Iris pigment epithelial cell (primary cell): ENCODE measurements at places on chromosomes 4 and X.

GRCh38 chr4:173125216-173125812, 43.3 kb upstream of the GALNT7 start:
- DNase-seq = peak; percentile 9

GRCh38 chr4:163911891-163912290, 417.4 kb downstream of the TMA16 start:
- DNase-seq = peak; percentile 1

DNA sequence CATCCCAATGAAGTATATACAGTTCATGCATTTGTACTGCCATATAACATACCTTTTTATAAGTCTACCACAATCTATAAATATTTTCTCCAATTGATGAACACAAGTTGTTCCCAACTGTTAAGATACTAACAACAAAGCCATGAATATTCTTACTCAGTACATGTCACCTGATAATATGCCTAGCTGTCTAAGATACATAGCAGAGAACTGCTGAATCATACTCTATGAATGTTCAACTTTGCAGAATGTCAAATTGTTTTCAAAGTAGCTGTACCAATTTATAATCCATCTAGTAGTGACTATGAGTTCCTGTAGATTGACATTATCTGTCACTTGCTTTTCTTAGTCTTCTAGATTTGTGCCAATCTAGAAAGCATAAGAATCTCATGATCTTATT, 84.9 kb downstream of the RAB28 start:
- peak; percentile 71 for DNase-seq

DNA sequence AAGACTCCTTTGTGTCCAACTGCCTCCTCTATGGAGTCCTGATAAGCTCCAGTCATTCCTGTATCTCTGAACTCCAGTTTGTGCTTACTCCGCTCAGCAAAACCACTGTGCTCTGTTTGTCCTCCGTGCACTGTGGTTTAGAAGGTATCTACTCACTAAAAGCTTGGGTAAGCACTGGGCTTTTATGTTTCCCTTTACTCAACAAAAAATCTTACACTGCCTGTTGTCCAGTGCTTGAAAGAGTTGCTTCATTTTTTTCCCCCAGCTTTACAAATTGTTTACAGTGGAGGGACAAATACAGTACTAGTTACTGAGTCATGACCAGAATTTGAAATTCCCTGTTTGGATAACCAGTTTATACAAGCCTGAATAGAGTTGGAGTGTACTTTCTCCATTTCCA, 545.3 kb upstream of the FAT1 start:
- peak; percentile 64 for DNase-seq

DNA sequence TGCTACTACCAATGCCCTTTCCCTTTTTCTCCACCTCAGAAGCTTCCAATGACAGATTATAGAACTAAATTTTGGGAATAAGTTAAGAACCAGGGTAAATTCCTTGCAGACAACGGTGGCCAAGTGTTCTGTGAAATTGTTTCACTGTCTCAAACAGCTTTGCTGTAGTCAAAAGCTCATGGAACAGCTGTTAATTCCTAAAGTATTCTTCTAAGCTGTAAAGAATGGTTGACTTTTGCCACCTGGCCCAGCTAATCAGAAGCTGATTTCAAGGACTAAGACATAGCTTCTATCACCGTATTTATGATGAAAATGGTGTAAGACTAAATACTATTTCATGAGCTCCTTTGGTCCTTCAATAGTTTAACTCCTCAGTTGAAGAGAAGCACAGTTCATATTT, 297.5 kb downstream of the IL1RAPL2 start:
- DNase-seq = no peak

GRCh38 chr4:76998251-76998901, 48.8 kb downstream of the SEPTIN11 start:
- DNase-seq = peak; percentile 69

DNA sequence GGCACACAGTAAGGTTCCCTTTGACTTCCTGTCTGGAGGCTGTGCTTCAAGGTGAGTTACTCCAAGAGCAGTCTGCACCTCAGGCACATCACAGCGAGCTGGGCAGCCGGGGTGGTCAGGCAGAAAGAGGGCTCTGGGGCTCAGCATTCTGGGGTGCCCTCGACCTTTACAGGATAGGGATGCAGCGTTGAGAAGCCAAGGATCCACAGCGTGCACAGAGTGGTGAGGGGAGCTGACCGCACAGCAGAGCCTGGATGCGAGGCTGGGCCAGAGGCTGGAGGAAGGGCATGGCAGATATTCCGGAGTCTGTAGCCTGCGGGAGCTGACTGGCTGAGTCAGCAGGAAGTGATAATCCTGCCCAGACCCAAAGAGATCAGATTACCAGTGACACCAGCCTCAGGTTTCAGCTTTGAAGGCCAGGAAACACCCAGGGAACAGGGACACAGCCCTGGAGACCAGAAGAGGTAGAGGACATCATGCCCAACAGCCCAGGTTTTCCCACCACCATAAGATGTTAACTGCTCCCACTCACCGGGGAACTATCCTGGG, 38.4 kb upstream of the PDLIM3 start:
- peak; percentile 93 for DNase-seq

DNA sequence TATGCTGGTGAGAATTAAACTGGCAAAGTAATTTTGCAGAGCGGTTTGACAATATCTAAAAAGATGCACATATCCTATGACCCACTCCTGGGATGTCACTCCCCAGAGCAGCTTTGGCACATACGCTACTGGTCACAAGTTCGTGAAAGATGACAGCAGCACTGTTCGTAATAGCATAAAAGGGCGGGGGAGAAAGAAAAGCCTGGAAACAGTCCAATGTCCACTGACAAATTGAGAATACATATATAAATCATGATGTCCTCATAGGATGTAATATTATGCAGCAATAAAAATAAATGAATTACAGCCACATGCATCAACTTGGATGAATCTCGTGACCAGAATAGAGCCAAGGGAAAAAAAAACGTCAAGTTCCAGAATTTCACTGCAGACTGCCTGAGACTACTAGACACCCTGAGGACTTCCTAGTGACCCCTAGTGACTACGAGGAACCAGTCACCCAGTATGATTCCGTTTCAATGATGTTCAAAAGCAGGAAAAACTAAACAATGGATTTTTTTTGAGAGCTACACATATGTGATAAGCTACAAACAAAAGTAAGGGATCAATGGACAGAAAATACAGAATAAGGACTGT, 1.8 kb downstream of the PCSK1N start:
- DNase-seq = no peak

GRCh38 chr4:128332081-128332480, 44.5 kb upstream of the PGRMC2 start:
- DNase-seq = no peak

DNA sequence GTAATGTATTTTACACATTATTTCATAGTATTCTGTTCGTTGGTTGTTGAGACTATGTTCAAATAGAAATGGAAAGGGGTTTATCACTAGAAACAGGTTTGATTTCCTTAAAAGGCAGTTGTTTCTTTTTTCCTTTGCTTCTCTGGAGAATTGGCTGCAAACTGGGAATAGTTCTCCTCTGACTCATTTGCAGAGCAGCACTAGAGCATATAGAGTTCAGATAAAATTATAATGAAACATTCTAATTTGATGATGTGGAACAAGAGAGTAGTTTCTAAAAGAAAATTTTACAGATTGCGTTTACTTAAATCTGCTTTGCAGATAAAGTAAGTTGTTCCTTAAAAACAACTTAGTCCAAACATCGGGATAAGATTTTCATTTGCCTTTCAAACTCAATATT, 29.7 kb downstream of the SYNPO2 start:
- DNase-seq = peak; percentile 92

GRCh38 chr4:106691749-106692148, 323.2 kb upstream of the GIMD1 start:
- no peak for DNase-seq

DNA sequence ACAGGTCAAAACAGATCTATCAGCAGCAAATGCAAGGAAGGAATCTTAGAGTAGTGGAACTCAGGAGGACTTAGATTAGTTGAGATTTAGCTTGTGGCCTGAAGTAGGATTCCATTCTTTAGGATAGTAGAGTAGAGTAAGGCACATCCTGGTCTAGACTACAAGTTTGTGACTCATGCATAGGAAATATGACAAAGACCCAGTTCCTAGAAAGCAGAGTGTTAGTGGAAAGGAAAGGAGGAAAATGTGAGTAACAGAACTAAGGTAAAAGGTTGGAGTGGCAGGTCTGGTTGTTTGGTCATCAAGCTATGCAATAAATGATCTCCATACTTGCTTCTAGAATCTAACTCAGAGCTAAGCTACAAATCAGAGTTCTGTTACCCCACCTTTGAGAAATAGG, 595.0 kb downstream of the ACTRT1 start:
- no peak for DNase-seq

- no peak for DNase-seq
These were observed 941 bp downstream of the CCKAR start for GRCh38 chr4:26489101-26489985.

DNA sequence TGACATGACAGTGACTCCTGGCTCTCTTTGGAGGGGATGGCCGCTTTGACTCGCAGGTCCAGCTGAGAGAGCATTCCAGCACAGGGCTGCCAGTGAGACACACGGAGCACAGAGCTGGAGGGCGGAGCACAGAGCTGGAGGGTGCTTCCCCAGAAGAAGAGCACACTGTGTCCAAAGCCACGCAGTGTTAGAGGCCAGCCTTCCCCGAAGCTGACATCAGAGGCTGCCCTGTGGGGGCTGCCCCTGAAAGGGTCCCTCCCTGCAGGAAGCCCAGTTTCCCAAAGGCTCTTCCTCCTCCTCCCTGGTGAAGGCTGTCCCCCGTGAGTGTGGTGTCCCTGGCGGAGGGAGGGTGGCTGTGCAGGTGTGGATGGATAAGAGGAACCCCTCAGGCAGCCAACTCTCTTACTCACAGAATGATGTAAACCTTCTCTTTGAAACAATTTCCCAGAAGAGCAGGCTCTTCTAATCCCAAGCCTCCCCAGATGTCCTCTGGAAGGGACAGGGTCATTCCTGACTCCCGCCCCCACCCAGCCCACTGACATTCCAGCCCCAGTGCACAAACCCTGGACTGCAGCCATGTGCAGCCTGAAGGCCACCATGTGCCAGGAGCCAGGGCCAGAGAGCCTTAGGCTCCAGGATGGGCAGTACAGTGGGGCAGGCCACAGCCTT, 53.4 kb downstream of the PSAPL1 start:
- DNase-seq = no peak

- DNase-seq = peak; percentile 100
These were observed 111.5 kb downstream of the AFAP1 start for GRCh38 chr4:7828011-7828720.

DNA sequence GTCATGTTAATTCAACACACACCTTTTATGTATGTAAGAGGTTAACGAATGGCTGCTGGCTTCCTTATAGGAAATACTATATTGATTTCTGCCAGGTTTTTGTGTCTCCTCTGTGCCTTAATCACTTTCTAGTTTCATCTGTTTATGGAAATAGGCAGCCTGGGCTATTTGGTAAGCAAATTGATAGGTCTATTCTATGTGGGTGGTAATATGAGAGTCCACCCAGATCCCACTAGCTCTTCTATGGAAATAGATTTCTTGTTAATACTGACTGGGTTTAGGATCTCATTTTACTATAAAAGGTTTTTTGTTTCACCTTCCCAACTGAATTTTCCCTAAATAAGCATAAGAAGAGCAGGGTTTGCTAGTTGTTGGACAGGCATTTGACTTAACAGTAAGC, 4.1 kb downstream of the BMX start:
- DNase-seq = no peak

GRCh38 chrX:115029869-115030570, 12.6 kb upstream of the IL13RA2 start:
- DNase-seq = peak; percentile 50

GRCh38 chr4:114691865-114692264, 93.3 kb downstream of the UGT8 start:
- no peak for DNase-seq

DNA sequence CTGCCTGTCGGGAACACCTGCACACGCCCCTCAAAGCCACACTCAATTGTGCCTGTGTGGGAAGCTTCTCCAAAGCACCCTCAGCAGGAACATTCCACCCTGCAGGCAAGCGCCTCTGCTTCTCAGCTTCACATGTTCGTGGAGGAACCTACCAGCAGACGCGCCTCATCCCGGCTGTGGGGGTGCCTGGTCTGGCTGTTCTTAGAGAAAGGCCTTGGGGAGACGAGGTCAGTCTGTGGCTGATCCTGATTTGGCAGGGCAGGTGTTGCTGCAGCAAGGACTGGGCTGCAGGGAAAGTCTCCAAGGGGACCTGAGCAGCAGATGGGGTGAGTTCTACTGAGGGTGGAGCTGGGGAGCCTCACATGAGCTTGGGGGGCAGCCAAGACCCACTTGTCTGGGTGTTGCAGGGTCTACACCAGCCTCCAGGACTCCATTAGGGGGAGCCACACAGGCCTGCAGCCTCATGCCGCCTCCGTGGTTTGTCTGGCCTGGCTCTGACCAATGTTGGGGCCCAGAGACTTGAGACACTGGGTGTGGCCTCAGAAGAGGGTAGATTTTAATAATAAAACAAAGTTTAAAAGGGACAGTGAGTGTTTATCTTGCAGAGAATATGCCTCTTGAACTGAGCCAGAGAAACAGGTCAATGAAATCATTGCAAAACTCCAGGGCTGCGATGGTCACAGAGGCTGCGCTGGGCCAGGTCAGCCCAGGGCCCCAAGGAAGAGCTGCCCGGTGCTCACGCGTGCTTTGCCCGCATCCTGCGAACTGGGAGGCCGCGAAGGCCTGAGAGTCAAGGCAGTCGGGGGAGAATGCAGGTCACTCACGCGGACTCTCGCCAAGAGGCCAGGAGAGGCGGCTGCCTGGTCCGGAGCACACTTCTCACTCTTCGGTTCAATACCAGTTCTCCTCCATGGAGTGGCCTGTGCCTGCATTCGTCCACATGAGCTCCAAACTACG, 21.1 kb downstream of the RNF212 start:
- DNase-seq = no peak

DNA sequence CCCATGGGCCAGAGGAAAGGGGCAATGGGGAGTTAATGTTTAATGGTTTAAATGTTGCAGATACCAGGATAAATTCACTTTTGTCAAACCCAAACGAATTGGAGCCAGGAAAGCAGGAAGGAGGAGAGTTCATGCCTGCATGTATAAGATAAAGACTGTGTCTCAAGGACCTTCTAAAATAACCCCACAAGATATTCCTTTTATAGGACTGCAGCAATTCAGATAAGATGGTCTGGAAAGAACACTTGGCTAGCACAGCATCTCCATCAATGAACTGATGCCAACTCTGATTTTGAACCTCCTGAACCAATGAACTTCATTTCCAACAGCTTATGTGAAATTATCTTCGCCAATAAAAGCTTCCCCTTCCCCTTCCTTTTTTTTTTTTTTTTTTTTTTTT, 31.3 kb upstream of the LONRF3 start:
- DNase-seq = no peak
